ENCODE measurements at places on chromosomes 13 and 19.

DNA sequence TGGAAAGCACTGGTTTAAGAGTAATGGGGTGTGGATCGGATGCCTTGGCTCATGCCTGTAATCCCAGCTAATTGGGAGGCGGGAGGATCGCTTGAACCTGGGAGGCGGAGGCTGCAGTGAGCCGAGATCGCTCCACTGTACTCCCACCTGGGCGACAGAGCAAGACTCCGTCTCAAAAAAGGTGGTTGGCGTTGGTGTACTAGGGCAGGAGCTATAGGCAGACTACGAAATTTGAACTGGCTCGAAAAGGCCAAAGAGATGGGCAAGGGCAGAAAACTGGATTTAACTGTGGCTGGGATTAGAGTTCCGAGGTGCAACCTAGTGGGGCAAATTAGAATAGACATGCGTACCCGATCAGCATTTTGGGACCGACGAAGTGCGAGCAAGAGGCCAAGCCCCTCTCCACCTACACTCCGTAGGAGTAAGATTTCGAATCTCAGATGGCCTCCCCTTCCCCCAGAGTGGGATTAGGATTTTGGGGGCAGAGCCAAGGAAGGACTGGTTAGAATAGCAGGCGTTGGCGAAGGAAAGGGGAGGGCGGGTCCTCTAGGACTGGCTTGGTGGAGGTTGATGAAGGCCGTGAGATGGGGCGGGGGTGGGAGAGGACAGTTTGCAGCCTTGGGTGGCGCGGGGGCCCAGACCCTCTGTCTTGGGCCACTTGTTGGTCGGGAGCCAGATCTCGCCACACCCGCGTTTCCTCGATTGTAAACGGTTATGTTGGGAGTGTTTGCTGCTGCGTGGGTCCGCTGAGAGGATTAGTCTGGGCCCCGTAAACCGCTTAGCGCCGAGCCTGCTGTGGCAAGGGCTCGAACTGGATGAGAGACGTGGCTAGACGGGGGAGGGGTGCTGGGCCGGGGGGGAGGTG is 2.0 kb upstream of the INAFM1 start:
- DNase-seq, result no peak

DNA sequence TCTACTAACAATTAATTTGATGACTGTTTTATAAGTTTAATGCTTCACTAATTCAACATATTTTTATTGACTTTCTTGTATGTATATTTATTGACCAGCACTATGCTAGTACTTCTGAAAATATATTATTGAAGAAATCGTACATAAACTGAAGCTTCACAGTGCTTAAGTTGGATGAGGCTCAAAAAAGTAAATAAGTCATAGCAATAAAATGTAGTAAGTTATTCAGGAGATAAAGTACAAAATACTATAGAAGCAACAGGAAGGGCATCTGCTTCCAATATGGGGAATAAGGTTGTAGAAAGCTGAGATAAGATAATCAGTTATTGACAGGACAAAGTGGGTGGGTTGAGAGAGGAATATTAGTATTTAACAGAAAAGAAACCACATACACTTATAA is 944.9 kb upstream of the MIR17HG start:
- no peak for DNase-seq

DNA sequence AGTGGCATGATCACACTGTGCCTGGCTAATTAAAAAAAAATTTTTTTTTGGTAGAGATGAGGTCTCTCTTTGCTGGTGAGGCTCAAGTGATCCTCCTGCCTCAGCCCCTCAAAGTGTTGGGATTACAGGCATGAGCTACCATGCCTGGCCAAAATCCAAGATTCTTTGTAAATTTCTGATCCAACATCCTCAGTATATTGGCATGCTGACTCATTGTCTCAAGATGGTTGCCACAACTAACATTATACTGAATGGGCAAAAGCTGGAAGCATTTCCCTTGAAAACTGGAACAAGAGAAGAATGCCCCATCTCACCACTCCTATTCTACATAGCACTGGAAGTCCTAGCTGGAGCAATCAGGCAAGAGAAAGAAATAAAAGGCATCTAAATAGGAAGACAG is 100.0 kb downstream of the KLF5 start:
- no peak for DNase-seq

DNA sequence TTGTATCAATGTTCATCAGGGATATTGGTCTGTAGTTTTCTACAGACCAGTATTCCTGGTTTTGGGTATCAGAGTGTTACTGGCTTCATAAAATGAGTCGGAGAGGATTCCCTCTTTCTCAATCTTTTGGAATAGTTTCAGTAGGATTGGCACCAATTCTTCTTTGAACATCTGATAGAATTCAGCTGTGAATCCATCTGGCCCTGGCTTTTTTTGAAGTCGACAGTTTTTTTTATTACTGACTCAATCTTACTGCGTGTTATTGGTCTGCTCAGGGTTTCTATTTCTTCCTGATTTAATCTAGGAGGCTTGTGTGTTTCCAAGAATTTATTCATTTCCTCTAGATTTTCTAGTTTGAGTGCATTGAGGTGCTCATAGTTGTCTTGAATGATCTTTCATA is 11.4 kb downstream of the TEX26 start:
- no peak for DNase-seq

- DNase-seq, result peak; percentile 24
Measured at GRCh38 chr13:31950111-31950815, 81.3 kb upstream of the FRY start.

DNA sequence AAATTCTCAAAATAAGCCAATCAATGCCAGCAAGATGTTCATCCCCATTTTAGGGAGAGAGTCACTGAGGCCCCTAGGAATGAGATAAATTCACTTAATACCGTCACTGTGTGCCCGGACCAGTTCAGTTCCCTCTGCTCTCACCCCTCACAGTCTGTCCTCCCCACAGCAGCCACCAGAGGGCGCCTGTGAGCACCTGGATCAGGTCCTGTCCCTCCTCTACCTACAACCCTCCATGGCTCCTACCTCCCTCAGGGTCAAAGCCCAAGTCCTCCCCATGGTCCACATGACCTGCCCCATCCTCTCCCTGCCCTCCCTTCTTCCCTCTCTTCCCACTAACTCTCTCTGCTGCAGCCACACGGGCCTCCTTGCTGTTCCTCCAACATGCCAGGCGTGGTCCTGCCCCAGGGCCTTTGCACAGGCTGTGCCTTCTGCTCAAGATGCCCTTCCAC is 42.0 kb upstream of the NFIC start:
- no peak for DNase-seq

GRCh38 chr19:42250666-42251531 is 4.0 kb downstream of the ERF start:
- DNase-seq, result peak; percentile 66

DNA sequence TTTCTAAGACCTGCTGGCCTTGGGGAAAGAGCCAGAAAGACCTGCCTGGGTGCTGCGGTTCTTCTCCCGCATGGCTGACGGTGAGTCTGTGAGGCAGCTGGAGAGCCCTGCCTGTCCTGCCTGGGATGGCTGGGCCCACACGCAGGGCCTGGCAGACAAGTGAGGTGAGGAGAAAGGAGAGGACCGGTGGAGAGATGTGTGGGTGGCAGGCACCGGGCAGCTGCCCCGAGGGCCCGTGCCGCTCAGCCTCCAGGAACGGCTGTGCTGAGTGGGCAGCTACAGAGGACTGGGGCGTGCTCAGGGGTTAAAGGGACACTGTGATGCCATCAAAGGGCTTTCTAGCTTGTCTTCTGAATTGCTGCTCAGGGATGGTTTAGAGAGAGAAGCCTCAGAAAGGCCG is 53.8 kb downstream of the MLLT1 start:
- DNase-seq, result no peak

DNA sequence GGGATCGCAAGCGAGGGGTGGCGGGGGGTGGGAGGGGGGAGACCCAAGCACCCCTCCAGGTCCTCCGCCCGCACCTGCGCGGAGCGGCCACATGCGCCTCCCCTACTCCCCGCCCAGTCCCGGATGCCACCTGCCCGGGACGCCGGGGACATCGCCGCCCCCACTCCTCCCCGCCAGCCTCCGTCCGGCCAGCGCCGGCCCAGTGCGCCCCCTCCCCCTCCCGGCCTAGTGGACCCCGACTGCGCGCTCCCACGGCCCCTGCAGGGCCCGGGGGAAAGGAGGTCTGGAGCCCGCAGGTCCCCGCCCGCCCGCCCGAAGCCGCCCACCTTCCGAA is 263 bp downstream of the RHPN2 start:
- DNase-seq, result no peak

GRCh38 chr13:114012921-114013320 is 39.0 kb upstream of the C13orf46 start:
- no peak for DNase-seq

DNA sequence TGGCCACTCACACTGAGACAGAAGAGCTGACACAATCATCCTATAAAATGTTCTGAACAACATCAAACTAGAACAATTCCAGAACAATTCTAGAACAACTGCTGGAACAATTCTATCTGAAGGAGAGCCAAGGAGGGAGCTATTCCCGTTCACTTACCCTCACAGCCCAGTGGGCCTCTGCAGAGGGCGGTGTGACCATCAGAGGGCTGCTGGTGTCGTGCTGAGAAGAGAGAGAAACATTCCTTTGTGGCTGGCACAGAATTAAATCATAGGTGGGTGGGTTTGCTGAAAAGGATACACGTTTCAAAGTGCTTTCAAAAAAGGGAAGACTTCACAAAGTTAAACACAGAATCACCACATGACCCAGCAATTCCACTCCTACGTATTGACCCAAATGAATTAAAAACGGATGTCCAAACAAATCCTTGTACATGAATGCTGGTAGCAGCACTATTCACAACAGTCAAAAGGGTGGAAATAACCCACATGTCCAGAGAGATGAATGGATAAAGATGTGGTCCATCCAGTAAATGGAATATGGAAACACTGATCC is 34.9 kb downstream of the EPS15L1 start:
- DNase-seq, result no peak

- no peak for DNase-seq
Measured at GRCh38 chr19:44908836-44909261, 3.3 kb downstream of the APOE start.

Data from pons (tissue), 1 donor.